ENCODE measurements at places on chromosomes 5 and 9. TPM values are rescaled to one million over a fixed set of nuclear protein-coding genes. Genes with fewer than 3 reads are reported as not detected.

DNA sequence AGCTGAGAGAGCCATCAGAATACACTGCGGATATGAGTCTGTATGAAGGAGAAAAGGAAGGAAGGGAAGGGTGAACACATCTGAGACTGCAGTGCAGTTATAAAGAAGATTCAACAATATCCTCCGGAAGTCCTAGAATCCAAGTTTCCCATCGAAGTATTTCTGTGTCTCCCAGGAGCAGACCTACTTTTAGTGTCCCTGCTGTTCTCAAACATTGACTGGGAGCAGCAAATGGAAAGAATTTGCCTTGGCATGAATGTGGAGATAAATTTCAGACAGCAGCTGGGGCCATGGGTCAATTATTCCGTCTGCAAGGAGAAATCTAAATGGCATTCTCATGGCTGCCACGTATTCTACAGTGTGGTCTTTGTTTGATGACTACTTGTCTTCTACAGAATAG is 478.1 kb upstream of the SMC2 start:
- H3K4me1 ChIP-seq = no peaks in the 10 kb centered on the region
- no peak overlapping the region for H3K4me3 ChIP-seq
- no peaks in the 10 kb centered on the region for H3K27me3 ChIP-seq
- H3K36me3 ChIP-seq = no peaks in the 10 kb centered on the region
- no peak overlapping the region for H3K27ac ChIP-seq

- no peaks in the 10 kb centered on the region for H3K4me1 ChIP-seq
- H3K4me3 ChIP-seq = no peak overlapping the region
- no peak for DNase-seq
- H3K36me3 ChIP-seq = no peaks in the 10 kb centered on the region
Measured at GRCh38 chr5:32722957-32723356, 11.8 kb downstream of the NPR3 start.

The PRRC2B gene
- 103 TPM for total RNA-seq

The SLC6A3 gene
- total RNA-seq = not detected

DNA sequence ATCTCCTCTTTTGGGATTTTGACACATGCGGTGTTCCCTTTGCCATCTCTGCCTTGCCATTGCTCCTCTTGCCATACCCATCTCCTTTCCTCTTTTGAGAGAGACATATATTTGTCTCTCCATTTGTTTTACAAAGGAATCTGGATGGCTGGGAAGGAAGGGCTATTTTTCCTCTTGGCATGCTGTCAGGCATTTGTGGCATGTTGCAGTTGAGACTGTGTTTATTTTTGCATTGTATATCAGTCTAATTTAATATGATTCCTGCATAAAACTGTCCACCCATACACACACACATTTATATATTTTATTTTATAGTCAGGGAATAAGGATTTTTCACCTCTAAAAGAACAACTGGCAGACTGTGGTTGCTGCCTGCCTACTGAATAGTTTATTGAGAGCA is 1105.8 kb upstream of the SEMA6A start:
- no peaks in the 10 kb centered on the region for H3K4me1 ChIP-seq
- no peaks in the 10 kb centered on the region for H3K27me3 ChIP-seq
- no peak overlapping the region for H3K4me3 ChIP-seq
- H3K36me3 ChIP-seq = no peaks in the 10 kb centered on the region
- no peak for DNase-seq

DNA sequence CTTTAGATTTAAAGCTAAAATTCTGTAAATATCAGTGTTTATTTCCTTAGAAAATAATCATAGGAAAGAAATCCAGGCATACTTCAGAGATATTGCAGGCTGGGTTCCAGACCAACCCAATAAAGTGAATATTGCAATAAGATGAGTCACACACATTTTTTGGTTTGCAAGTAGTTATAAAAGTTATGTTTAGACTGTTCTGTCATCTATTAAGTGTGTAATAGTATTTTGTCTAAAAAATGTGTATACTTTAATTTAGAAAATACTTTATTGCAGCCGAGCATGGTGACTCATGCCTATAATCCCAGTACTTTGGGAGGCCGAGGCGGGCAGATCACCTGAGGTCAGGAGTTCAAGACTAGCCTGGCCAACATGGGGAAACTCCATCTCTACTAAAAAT is 6.9 kb upstream of the RIC1 start:
- H3K27ac ChIP-seq = no peak overlapping the region
- peaks cover 6% of the 10 kb centered on the region for H3K36me3 ChIP-seq
- H3K4me3 ChIP-seq = no peak overlapping the region
- H3K4me1 ChIP-seq = peaks cover 37% of the 10 kb centered on the region
- no peak for DNase-seq

- H3K36me3 ChIP-seq = peaks cover 21% of the 10 kb centered on the region
- DNase-seq = no peak
Measured at GRCh38 chr9:37508834-37509206, 23.1 kb downstream of the POLR1E start.

DNA sequence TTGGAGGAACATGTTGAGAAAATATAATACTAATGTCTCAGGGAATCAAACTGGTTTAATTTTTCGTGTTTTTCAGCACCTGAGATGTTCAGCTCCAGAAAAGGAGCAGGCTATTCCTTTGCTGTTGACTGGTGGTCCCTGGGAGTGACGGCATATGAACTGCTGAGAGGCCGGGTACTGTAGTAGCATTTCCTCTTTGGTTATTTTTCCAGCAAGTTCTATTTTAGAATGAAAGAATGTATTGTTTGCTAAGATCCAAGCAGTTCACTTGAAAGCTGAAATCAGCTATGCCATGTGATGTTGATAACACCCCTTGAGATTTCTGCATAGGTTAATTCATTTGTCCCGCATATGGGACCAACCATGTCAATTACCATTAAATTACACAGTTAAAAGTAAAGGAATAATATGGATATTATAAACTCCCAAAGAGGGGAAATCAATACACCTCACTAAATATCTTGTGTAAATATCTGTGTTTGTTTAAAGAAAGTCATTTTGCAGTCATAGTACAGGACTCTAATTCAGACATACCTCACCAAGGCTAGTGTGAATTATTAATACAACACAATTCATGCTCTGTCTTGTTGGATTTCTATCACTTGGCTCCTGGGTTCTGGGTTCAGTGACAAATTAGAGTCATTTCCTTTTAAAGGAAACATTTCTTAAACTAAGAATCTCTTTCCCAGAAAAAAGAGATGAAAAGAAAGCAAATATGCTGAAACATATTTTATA is 126.8 kb downstream of the STK32A start:
- no peaks in the 10 kb centered on the region for H3K27me3 ChIP-seq
- no peak overlapping the region for H3K4me3 ChIP-seq
- H3K36me3 ChIP-seq = no peaks in the 10 kb centered on the region
- H3K4me1 ChIP-seq = no peaks in the 10 kb centered on the region

GRCh38 chr9:6790866-6791265 is 33.1 kb downstream of the KDM4C start:
- H3K4me1 ChIP-seq = peaks cover 9% of the 10 kb centered on the region
- peaks cover 18% of the 10 kb centered on the region for H3K36me3 ChIP-seq
- no peak overlapping the region for H3K27ac ChIP-seq
- no peak overlapping the region for H3K4me3 ChIP-seq

GRCh38 chr5:69250593-69250992 is 15.9 kb downstream of the CDK7 start:
- H3K36me3 ChIP-seq = peaks cover 25% of the 10 kb centered on the region
- H3K4me1 ChIP-seq = peaks cover 10% of the 10 kb centered on the region
- H3K27me3 ChIP-seq = no peaks in the 10 kb centered on the region
- H3K27ac ChIP-seq = peak overlapping the region; percentile 48

- H3K4me3 ChIP-seq = no peak overlapping the region
- no peak overlapping the region for H3K27ac ChIP-seq
- no peak for DNase-seq
- H3K4me1 ChIP-seq = no peaks in the 10 kb centered on the region
- no peaks in the 10 kb centered on the region for H3K27me3 ChIP-seq
Measured at GRCh38 chr5:111013011-111013410, 58.5 kb upstream of the TSLP start.

DNA sequence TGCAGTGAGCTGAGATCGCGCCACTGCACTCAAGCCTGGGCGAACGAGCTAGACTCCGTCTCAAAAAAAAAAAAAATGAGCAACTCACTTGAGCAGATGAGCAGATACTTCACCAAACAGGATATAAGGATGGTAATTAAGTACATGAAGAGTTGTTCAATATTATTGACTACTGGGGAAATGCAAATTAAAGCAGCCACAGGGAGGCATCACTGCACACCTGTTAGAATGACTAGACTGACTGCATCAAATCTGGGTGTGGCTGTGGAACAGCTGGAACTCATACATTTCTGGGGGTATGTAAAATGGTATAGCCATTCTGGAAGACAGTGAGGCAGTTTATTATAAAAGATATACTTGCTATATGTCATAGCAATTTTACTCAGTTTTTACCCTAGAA is 93.0 kb downstream of the WNK2 start:
- H3K27me3 ChIP-seq = peaks cover 35% of the 10 kb centered on the region
- no peaks in the 10 kb centered on the region for H3K36me3 ChIP-seq
- DNase-seq = no peak
- no peak overlapping the region for H3K4me3 ChIP-seq

- no peak overlapping the region for H3K4me3 ChIP-seq
- peaks cover 19% of the 10 kb centered on the region for H3K27me3 ChIP-seq
- no peak for DNase-seq
- no peak overlapping the region for H3K27ac ChIP-seq
- no peaks in the 10 kb centered on the region for H3K4me1 ChIP-seq
- H3K36me3 ChIP-seq = no peaks in the 10 kb centered on the region
Measured at GRCh38 chr5:137606401-137606800, 107.3 kb upstream of the SPOCK1 start.

GRCh38 chr9:81424431-81424830 is 264.9 kb downstream of the TLE1 start:
- H3K4me1 ChIP-seq = no peaks in the 10 kb centered on the region
- H3K4me3 ChIP-seq = no peak overlapping the region
- no peaks in the 10 kb centered on the region for H3K27me3 ChIP-seq
- DNase-seq = no peak

DNA sequence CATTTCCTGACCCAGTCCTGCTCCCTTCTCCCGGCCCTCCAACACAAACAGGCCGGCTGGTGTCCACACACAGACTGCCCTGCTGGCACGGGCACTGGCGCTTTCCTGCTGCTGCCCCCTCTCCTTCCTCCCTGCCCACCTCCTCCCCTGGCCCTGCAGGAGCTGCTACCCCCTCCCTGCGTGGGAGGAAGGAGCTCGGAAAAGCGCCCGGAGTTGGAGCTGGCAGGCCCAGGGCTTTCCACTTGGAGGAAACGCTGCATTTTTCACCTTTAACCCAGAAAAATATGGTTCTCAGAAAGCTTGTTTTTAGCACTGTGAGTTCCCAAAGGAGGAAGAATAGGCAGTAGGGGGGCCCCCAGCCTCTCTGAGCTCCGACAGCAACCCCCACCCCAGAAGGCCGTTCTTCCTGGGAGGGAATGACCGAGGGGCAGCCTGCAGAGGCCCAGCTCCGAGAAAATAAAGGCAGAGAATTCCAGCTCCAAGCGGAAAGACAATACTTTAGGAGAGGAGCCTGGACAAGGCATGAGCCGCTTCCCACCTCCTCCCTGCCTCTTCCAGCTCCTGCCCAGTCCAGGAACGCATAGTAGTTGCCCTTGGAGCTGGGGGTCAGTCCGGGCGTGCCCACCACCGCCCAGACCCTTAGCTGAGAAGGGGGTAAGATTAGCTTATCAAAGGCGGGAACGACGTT is 88.9 kb downstream of the LIFR start:
- H3K27me3 ChIP-seq = peaks cover 20% of the 10 kb centered on the region
- no peaks in the 10 kb centered on the region for H3K36me3 ChIP-seq
- H3K4me3 ChIP-seq = no peak overlapping the region
- DNase-seq = no peak
- no peak overlapping the region for H3K27ac ChIP-seq
- H3K4me1 ChIP-seq = no peaks in the 10 kb centered on the region

- no peak overlapping the region for H3K4me3 ChIP-seq
- H3K27me3 ChIP-seq = no peaks in the 10 kb centered on the region
- H3K4me1 ChIP-seq = peaks cover 58% of the 10 kb centered on the region
- peaks cover 7% of the 10 kb centered on the region for H3K36me3 ChIP-seq
- DNase-seq = no peak
Measured at GRCh38 chr5:68378204-68378820, 162.8 kb downstream of the PIK3R1 start.

The EQTN gene
- total RNA-seq = not detected

GRCh38 chr5:57436586-57436985 is 46.0 kb downstream of the ACTBL2 start:
- no peaks in the 10 kb centered on the region for H3K27me3 ChIP-seq
- H3K4me3 ChIP-seq = no peak overlapping the region
- H3K36me3 ChIP-seq = no peaks in the 10 kb centered on the region
- no peak overlapping the region for H3K27ac ChIP-seq

The TMC1 gene
- total RNA-seq = not detected

- H3K27me3 ChIP-seq = no peaks in the 10 kb centered on the region
- H3K4me3 ChIP-seq = no peak overlapping the region
- H3K4me1 ChIP-seq = no peaks in the 10 kb centered on the region
- no peaks in the 10 kb centered on the region for H3K36me3 ChIP-seq
Measured at GRCh38 chr9:10050016-10050415, 562.8 kb downstream of the PTPRD start.

DNA sequence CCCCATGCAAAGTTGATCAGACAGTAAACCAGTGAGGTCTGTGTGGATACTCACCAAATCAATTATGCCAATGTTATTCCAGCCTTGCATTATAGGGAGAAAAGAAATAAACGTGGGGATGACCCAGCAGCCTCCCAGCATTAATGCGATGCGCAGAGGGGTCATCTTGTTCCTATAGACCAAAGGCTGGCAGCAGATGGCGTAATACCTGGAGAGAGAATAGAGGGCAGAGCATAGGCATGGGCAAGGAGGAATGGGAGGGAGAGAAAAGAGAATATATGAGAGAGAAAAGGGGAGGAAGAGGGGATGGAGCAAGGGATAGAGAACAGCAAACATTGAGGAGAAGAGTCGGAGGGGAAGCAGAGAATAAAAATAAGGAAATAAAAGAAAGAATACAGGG is 131.2 kb downstream of the HTR4 start:
- no peak overlapping the region for H3K27ac ChIP-seq
- no peaks in the 10 kb centered on the region for H3K27me3 ChIP-seq
- DNase-seq = no peak

DNA sequence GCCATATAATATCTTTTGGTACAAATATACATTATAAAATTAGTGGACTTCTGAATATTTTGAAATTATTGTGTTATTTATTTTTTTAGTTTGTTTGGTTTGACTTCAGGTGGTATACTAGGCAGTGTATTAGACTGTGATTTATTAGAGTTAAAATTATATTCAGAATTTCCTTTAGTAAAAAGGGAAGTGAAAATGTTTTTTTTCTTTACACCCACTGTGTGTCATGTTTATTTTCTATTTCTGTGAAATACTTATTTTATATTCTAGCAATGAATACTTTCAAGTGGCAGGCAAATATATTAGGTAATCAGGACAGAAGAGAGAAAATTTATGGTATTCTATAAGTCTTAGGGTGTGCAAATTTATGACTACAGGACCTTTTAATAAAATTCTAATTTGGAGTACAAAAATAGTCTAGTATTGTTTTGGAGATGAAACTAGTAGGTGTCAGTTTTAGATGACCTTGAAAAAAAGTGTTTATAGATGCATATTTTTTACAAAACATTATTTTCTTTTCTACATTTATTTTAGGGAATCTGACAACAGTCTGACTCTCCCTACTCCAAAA is 8.8 kb downstream of the CSNK1G3 start:
- H3K36me3 ChIP-seq = peaks cover 6% of the 10 kb centered on the region
- no peak overlapping the region for H3K27ac ChIP-seq
- no peak overlapping the region for H3K4me3 ChIP-seq

The CMYA5 gene
- 0.15 TPM for total RNA-seq

Data from activated T-helper 1 cell treated with anti-CD3 and anti-CD28 coated beads, Interleukin-12 subunit alpha, Interleukin-12 subunit beta, Interleukin-2, Interleukin-4 antibody, amounts not matched to agents 30 ng/mL and 10 ng/mL and 1 ng/mL, durations not matched to agents 14 hours and 24 hours and 36 hours (primary cell).